ENCODE measurements at places on chromosomes 12 and 14.

- DNase-seq: no peak
Measured at GRCh38 chr12:100982511-100983183, 188.1 kb downstream of the ANO4 start.

DNA sequence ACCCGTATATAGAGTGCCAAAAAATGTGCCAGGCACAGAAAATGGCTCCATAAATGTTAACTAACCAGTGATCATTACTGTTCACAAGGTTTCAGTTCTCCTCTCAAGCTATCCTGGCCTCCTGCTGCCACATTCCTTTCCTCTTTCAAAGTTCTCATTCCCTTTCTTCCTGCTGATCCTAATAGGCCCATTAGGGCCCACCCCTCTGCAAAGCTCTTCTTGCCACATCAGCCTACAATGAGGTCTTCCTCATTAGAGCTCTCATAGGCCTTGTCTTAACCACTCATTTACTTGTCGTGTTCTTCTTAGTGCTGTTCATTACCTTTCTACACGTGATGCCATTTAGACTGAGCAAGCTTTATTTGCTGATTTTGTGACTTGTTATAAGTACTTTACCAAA lies 40.5 kb downstream of the RPS29 start:
- DNase-seq: no peak

DNA sequence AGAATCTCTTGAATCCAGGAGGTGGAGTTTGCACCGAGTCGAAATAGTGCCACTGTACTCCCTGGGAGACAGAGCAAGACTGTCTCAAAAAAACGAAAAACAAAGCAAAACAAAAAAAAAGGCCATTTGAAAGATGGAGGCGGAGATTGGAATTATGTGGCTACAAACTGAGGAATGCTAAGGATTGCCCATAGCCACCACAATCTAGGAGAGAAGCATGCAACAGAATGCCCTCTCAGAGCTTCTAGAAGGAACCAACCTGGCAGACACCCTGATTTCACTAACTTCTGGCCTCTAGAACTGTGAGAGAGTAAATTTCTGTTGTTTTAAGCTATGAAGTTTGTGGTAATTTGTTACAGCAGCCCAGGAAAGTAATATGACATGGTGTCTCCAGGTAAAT lies 50.1 kb upstream of the LIMA1 start:
- DNase-seq: no peak

GRCh38 chr14:64845878-64846277 lies 33.8 kb downstream of the SPTB start:
- no peak for DNase-seq

DNA sequence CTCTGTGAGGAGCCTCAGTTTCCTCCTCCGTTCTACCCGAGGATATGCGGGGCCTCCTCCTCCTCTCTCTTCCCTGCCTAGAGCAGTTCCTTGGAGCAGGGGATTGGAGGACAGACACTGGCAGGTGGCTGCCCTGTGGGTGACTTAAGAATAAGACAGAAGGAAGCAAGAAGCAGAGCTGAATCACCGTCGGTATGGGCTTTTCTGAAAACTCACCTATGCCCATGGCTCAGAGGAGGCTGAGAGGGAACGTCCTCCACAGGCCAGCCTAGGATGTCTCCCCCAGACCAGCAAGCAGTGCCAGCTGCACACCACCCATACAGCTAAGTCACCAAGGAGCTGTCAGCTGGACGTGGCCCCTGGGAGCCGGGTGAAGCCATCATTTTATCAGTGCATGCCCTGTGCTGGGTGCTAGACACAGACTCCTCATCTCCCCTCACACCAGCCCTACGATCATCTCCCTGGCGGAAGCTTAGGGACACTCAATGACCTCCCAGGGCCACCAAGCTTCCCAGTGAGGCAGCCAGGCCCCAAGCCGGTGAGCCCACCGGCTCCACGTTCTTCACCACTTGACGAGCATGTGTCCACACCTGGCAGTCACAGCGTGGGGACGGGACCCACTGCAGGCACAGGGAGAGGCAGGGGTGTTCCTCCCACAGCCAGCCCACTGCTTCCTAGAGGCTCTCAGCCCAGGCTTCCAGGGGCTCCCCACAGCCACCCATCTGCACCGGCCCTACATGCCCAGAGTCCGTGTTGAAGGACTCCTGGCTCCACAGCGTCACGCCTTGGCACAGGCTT lies 21.4 kb downstream of the ITPK1 start:
- no peak for DNase-seq

- peak; percentile 89 for DNase-seq
Measured at GRCh38 chr14:67240978-67241410, 241 bp upstream of the PALS1 start.
